ENCODE measurements at places on chromosomes 5 and 9.

DNA sequence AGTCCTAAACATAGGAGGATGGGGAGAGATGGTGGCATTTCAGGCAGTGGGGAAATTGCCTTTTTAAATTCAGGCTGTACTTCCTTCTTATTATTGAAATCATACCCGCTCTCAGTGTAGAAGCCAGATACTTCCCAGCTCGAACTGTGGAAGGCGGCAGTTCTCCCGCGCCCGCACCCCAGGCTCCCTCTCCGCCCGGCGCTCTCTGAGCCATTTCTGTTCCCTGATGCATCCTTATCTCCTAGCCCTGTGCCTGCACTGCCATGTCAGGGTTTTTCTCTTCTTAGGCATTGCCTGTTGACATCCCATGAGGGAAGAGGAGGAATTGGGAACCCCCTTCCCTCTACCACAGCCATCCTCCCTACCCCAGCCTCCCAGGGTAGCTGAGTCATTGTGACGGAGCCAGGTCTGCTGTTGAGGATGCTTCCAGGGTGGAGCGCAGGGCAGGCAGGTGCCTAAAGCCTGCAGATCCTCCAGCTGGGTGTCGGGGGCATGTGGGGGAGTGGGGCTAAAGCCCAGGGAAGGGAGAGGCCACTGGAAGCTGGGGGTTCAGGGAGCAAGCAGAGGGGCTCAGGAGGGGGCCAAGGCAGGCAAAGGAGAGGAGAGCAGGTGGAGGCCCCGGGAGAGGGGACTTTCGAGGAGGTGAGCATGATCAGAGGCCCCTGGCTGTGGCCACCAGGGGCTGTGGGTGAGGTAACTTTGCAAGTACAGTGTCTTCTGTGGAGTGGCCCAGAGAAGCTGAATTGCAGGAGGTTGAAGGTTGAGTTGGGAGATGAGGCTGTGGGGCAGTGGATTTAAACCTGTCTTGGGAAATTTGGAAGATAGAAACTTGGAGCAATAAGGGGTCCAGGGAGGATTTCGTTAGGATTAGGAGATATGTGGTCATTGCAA lies 16.2 kb downstream of the LAMC3 start:
- H3K27me3 ChIP-seq = peaks cover 35% of the 10 kb centered on the region
- no peak overlapping the region for H3K27ac ChIP-seq
- no peak for DNase-seq
- H3K4me1 ChIP-seq = no peaks in the 10 kb centered on the region
- H3K36me3 ChIP-seq = no peaks in the 10 kb centered on the region
- no peak overlapping the region for H3K4me3 ChIP-seq

DNA sequence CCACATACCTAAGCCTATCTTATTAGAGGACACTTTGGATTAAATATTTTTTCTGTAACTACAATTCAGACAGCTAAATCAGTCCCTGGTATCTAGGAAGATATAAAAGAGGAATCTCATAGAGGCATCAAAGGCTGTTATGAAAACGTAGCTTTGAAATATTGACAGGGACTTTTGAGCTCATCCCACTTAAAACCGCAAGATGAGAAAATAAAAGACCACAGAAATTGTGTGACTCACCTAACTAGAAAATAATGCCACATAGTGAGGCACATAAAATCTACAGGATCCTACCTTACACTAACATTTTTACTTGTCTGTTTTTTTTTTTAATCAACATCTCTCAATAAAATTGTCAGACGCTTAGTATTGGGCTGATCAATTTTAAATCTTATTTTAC lies 686.5 kb upstream of the COX7C start:
- H3K27ac ChIP-seq = no peak overlapping the region
- H3K27me3 ChIP-seq = no peaks in the 10 kb centered on the region
- H3K4me1 ChIP-seq = no peaks in the 10 kb centered on the region
- H3K36me3 ChIP-seq = no peaks in the 10 kb centered on the region
- no peak for DNase-seq

- no peaks in the 10 kb centered on the region for H3K27me3 ChIP-seq
- no peak overlapping the region for H3K27ac ChIP-seq
- no peak overlapping the region for H3K4me3 ChIP-seq
Observed at GRCh38 chr9:30140407-30140806, 2244.0 kb upstream of the ACO1 start.

GRCh38 chr5:38009749-38010358 lies 170.0 kb upstream of the GDNF start:
- no peaks in the 10 kb centered on the region for H3K4me1 ChIP-seq
- no peak overlapping the region for H3K4me3 ChIP-seq
- no peaks in the 10 kb centered on the region for H3K36me3 ChIP-seq
- no peaks in the 10 kb centered on the region for H3K27me3 ChIP-seq
- no peak overlapping the region for H3K27ac ChIP-seq

GRCh38 chr9:69143291-69143690 lies 30.8 kb upstream of the TJP2 start:
- H3K4me3 ChIP-seq = no peak overlapping the region
- no peak overlapping the region for H3K27ac ChIP-seq
- no peak for DNase-seq
- no peaks in the 10 kb centered on the region for H3K27me3 ChIP-seq

DNA sequence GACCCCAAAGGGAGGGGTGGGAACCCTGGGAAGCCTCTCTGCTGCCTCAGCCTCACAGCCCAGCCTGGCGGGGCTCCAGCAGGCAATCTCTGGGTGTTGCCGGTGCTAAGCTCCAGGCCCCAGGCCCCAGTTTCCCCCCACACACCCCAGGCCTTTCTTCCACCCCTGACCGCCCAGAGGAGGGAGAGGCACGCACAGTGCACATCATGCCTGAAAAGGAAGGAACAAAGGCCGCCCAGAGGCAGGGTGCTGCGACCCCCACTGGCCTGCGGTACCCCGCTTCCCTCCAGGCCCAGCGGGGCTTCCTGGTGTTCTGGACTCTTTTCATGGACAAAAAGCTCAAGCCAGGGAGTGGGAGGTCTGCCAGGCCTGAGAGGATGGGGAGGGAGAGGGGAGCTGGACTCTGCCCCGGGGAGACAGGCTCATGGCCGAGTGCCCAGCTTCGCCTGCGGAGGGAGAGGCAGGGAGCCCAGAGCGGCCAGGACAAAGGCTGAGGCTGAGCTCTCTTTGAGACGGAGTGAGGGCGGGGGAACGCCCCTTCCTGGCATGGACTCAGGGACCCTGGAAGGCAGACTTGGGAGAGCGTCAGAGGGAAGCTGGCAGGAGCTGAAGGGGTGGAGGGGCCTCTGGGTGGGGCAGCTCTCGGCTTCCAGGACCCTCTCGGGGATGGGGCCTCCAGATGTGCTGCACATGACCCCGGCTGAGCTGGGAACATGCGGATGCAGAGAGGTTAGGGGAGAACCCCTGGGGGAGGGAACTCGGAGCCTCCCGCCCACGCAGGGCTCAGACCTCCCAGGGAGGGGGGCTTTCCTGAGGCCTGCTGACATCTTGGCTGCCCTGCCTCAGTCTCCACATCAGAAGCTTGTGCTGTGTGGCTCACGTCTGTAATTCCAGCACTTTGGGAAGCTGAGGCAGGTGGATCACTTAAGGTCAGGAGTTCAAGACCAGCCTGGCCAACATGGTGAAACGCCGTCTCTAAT lies 1.8 kb upstream of the ENTPD2 start:
- H3K27me3 ChIP-seq = peaks cover 3% of the 10 kb centered on the region
- no peaks in the 10 kb centered on the region for H3K36me3 ChIP-seq
- peak overlapping the region; percentile 63 for H3K27ac ChIP-seq
- H3K4me1 ChIP-seq = peaks cover 55% of the 10 kb centered on the region
- DNase-seq = no peak
- H3K4me3 ChIP-seq = no peak overlapping the region

Measured in esophagus squamous epithelium (tissue), 5 donors.